ENCODE measurements at places on chromosomes 6 and 20. TPM values are rescaled to one million over a fixed set of nuclear protein-coding genes. Genes with fewer than 3 reads are reported as not detected.

SKIC2 gene
- 23.2 TPM for total RNA-seq

SLC17A2 gene
- total RNA-seq, result not detected

THBD gene
- total RNA-seq, result 71.5 TPM

SLC22A23 gene
- total RNA-seq, result 8.9 TPM

PEX7 gene
- 4.4 TPM for total RNA-seq

PNPLA1 gene
- total RNA-seq, result not detected

PREP gene
- 35.5 TPM for total RNA-seq

CGAS gene
- total RNA-seq, result 4.9 TPM

RSPH9 gene
- 0.28 TPM for total RNA-seq

TRIM15 gene
- total RNA-seq, result not detected

DACT2 gene
- total RNA-seq, result 0.15 TPM

Data from A549 treated with ZK216348 at 1 μM for 4 hours (cell line).